Activated CD4-positive, alpha-beta T cell treated with anti-CD3 and anti-CD28 coated beads for 24 hours (primary cell): ENCODE measurements at places on chromosomes 4 and X.

GRCh38 chrX:41720125-41720779 is 3.7 kb upstream of the GPR82 start:
- DNase-seq, result peak; percentile 11

GRCh38 chrX:15269618-15270521 is at the start of gene ASB9:
Gene ASB9 (minus strand): TSS chrX:15270083. CDS start chrX:15269874, 209 bp downstream.
- no peak for DNase-seq

- no peak for DNase-seq
Measured at GRCh38 chr4:115770046-115770543, 656.7 kb upstream of the NDST4 start.

GRCh38 chrX:30635630-30636029 is 17.6 kb upstream of the GK start:
- DNase-seq, result no peak

GRCh38 chr4:91330555-91331137 is 973.1 kb upstream of the GRID2 start:
- no peak for DNase-seq

- no peak for DNase-seq
Measured at GRCh38 chr4:182074139-182074538, 169.1 kb upstream of the TENM3 start.

DNA sequence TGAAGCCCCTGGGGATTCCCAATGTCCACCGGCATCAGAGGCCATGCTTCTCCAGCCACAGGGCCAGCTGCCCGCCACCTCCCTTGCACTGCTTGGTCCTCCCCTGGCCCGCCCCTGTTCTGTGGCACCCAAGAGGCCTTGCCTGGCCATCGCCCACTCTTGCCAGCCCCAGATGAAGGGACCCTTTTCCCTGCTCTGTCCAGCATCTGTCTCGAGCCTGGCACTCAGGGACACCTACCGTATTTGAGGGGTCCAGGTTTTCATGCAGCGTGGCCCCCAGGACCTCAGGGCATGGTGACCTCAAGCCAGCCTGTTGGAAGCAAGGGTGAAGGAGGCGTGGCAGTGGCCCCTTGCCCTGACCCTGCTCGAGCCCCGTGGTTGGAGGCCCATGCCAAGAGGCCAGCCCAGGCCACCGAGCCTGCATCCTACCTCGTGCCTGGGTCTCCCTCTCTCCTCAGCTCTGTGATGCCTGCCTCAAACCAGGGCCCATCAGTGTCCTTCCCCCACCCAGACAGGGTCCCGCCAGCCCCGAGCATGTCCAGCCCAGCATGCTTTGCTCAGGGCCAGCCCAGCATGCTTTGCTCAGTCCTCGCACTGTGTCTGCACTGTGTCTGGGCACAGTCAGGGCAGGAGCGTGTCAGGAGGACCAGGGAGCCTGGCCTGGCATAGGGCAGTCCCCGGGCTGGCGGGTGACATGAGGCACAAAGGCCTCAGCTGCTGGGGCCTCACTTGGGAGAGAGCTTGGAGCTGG is 14.3 kb upstream of the FGFR3 start:
- DNase-seq, result no peak

- DNase-seq, result no peak
Measured at GRCh38 chrX:1906028-1906427, 291.2 kb downstream of the ASMT start.

- no peak for DNase-seq
Measured at GRCh38 chrX:124383354-124383753, 37.0 kb downstream of the SH2D1A start.

GRCh38 chr4:153241970-153242838 is 38.0 kb downstream of the TRIM2 start:
- no peak for DNase-seq

- DNase-seq, result no peak
Measured at GRCh38 chr4:1864076-1865008, 6.9 kb upstream of the NSD2 start.
